ENCODE measurements at places on chromosomes 12 and 14.

DNA sequence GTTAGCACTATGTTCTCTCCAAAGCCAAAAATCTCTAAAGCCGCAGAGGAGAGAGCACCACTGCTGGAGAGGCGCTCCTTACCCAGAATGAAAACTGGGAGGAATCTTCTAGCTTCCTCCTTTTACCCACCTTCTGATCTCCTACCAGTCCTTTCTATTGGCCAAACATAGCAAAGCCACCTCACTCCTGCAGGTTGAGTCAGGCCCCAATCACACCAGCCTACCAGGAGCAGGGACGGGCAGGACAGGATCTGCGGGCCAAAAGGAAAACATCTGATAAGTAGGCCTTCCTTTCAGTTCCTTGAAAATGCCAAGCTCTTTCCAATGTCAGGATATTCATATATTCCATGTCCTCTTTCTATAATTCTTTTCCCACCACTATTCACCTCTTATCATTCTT, 197.7 kb upstream of the CNOT2 start:
- no peak for DNase-seq

DNA sequence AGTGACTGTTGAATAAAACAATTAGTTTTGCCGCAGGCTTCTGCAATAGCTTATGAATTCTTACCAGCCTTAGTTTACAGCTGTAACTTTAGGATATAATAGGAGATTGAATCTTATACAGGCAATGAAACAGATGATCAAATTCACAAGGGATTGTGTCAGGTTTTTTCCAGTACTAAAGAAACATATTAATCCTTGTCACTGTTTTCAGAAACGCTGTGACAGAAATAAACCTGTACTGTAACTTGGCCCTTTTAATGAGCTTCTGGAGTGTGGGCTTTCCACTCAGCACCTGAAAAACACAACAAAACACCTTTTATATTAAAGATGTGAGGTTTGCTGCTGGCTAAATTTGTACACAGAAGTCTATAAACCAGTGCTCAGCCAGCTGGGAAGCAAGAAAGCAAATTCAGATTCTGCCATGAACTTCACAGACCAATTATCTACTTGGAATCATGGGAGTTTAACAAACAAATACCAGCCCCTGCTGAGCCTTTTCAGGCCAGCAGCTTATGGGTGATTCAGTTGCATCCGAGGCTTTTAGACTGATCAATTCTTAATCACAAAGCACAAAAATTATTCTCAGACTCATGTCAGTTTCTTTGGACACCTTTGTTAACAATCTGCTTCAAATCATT, 109.5 kb downstream of the FOXG1 start:
- DNase-seq: no peak

DNA sequence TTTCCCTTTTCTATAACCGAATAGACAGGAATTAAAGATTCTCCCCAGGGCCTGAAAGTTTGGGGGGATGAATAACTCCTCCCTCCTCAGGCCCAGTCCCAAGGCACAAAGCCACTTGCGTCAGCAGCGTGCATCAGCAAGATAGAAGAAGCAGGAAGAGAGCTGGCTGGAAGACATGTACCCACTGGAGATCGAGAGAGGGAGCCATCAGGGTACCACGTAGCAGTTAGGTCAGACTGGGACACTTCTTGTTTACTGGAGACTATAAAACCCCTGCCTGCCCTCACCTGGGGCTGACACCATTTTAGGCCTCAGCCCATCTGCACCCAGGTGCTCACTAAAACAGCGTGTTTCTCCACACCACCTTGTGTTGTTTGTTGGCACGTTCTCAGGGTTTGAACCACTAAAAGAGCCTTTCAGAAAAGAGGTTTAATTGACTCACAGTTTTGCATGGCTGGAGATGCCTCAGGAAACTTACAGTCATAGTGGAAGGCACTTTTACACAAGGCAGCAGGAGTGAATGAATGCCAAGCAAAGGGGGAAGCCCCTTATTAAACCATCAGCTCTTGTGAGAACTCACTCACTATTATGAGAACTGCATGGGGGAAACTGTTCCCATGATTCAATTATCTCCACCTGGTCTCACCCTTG, 93.2 kb downstream of the TMTC3 start:
- DNase-seq: no peak

DNA sequence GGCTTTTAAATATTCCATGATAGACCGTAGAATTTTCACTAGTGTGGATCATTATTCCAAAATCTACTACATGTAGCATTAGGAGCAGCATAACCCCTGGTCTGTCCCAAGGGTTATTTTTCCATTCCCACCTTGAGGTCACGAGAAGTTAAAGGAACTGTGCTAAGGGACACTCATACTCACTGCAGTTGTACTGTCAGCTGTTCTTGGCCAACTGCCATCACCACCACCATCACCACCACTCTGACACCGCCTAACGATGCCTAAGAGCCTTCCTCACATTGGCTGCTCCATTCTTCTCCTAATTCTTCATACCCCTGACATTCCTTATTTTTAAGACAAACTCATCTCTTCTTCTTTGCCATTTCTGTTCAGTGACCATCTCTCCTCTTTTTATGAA, 13.4 kb upstream of the PTGDR start:
- DNase-seq: no peak

DNA sequence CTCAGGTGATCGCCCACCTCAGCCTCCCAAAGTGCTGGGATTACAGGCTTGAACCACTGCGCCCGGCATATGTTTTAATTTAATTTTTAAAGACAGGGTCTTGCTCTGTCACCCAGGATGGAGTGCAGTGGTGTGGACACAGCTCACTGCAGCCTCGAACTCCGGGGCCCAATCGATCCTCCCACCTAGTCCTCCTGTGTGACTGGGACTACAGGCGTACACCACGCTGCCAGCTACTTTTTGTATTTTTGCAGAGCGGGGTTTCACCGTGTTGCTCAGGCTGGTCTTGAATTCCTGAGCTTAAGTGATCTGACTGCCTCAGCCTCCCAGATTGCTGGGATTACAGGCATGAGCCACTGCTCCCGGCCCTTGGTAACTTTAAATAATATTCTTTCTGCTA, 30.8 kb upstream of the PPP1R13B start:
- no peak for DNase-seq

DNA sequence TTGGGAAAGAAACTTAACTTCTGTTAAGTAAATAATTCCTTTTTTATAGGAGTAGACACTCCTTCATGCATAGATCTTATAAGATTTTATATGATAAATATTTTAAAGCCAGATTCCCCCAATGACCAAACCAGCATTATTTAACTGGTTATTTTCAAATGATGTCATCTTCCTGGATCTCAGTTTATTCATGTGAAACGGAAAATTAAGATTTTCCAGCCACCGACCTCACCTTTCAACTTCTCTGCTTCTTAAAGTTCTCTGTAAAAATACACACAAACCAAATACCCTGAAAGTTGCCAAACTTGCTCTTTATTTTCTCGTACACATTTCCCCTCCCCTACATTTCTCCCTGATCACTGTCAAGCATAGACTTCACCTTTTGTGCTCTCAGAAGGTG, 364.2 kb downstream of the GALC start:
- no peak for DNase-seq
